ENCODE measurements at places on chromosomes 1 and 21.

- H3K27ac ChIP-seq = no peak overlapping the region
- no peak for DNase-seq
- no peaks in the 10 kb centered on the region for H3K4me1 ChIP-seq
Observed at GRCh38 chr1:230693221-230693620, 20.7 kb downstream of the AGT start.

- peaks cover 5% of the 10 kb centered on the region for H3K4me1 ChIP-seq
- H3K27ac ChIP-seq = no peak overlapping the region
- H3K4me3 ChIP-seq = peak overlapping the region; percentile 10
- DNase-seq = no peak
- H3K27me3 ChIP-seq = no peaks in the 10 kb centered on the region
Observed at GRCh38 chr1:27575840-27576331, 28.1 kb downstream of the AHDC1 start.

DNA sequence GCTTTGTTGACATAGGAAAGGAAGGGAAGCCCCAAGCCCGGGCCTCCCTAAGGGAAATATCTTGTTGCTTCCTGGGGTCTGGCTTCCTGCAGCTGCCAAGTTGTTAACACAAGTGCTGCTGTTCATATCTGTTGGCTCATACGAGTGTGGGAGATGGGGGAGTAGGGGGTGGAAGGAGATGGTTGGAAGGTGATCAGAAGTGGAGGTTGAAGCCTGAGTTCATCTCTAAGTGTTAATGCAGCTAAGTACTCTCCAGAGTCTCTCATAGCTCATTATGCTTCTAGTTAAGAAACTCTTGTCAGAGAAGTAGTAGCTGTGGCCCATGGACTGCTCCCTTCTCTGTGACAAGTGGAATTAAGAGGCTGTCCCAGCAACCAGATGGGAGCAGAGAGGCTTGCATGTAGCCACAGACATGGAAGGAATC is 319.2 kb upstream of the SPAG17 start:
- no peak for DNase-seq
- no peaks in the 10 kb centered on the region for H3K27me3 ChIP-seq
- H3K36me3 ChIP-seq = no peaks in the 10 kb centered on the region

DNA sequence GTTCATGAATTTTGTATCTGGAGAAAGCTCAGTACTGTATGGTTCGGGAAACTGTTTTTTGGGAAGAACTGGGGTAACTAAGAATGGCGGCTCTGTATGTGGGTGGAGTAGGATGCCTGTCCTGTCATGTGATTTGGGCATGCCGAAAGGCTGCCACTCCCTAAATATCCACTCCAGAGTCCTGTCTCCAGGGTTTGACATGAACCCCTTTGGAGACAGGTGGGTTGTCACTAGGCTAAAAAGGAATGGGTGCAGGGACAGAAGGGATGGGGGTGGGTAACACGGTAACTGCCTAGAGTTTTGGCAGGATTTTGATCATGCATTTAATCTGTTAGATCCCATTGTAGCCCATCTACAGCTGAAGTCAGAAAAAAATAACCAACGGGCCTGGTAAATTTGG is 150.1 kb downstream of the KCNJ6 start:
- DNase-seq = no peak
- no peak overlapping the region for H3K27ac ChIP-seq
- H3K4me3 ChIP-seq = no peak overlapping the region
- H3K36me3 ChIP-seq = no peaks in the 10 kb centered on the region
- H3K27me3 ChIP-seq = peaks cover 4% of the 10 kb centered on the region

DNA sequence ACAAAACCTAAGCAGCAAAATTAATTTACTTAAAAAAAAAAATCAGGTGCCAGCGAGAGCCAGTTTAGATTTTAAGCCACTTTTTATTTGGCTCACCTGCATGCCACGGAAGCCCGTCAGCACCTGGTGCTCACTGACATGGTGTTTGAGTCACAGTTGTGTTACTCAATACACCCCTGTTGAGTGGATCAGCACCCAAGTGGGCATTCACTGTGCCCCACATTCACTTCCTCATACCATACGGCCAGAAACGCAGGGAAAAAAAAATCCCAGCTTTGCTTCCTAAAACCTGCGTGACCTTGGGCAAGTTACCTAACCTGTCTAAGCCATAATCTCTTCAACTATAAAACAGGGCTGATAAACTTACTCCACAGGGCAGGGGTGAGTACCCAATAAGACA is 42.8 kb upstream of the SIM2 start:
- H3K4me3 ChIP-seq = no peak overlapping the region
- H3K36me3 ChIP-seq = no peaks in the 10 kb centered on the region
- H3K27me3 ChIP-seq = peaks cover 18% of the 10 kb centered on the region
- H3K27ac ChIP-seq = no peak overlapping the region
- H3K4me1 ChIP-seq = no peaks in the 10 kb centered on the region

GRCh38 chr1:115084902-115085511 is 4.3 kb downstream of the TSPAN2 start:
- H3K4me3 ChIP-seq = no peak overlapping the region
- H3K4me1 ChIP-seq = peaks cover 17% of the 10 kb centered on the region
- no peaks in the 10 kb centered on the region for H3K36me3 ChIP-seq
- no peak for DNase-seq

DNA sequence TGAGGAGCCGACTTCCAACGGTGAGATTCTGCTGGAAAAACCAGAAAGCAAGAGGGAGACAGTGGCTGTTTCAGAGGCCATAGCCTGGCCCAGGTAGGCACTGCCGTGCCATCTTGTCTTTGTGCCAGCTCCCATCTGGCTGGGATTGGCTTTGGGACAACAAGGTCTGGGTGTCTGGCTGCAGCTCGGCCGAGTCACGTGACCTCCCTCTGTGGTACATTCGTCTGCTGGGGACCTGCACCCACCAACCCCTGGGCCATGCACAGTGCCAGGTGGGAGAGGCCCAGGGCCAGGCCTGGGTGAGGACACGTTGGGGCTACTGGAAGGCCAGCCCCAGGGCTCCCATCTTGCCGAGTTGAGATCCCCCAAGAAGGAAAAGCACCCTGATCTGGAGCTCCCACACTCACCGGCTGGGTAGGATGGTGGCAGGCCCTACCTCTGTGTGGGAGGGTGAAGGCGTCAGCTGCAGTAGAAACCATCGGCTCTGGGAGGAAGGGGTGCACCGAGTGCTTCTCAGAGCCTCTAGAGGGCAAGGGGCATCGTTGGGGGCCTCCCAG is 25.3 kb upstream of the TTC34 start:
- no peak overlapping the region for H3K27ac ChIP-seq
- no peak overlapping the region for H3K4me3 ChIP-seq
- H3K27me3 ChIP-seq = no peaks in the 10 kb centered on the region
- H3K36me3 ChIP-seq = no peaks in the 10 kb centered on the region
- DNase-seq = no peak

- H3K4me3 ChIP-seq = no peak overlapping the region
- H3K27ac ChIP-seq = no peak overlapping the region
- peaks cover 29% of the 10 kb centered on the region for H3K4me1 ChIP-seq
- no peaks in the 10 kb centered on the region for H3K27me3 ChIP-seq
- peak; percentile 72 for DNase-seq
- H3K36me3 ChIP-seq = peaks cover 8% of the 10 kb centered on the region
Observed at GRCh38 chr1:161071886-161072371, 2.2 kb upstream of the ARHGAP30 start.

GRCh38 chr1:998745-998994 is 1.2 kb downstream of the HES4 start:
- H3K4me3 ChIP-seq = no peak overlapping the region
- DNase-seq = no peak
- peaks cover 28% of the 10 kb centered on the region for H3K27me3 ChIP-seq
- no peak overlapping the region for H3K27ac ChIP-seq
- peaks cover 8% of the 10 kb centered on the region for H3K4me1 ChIP-seq

DNA sequence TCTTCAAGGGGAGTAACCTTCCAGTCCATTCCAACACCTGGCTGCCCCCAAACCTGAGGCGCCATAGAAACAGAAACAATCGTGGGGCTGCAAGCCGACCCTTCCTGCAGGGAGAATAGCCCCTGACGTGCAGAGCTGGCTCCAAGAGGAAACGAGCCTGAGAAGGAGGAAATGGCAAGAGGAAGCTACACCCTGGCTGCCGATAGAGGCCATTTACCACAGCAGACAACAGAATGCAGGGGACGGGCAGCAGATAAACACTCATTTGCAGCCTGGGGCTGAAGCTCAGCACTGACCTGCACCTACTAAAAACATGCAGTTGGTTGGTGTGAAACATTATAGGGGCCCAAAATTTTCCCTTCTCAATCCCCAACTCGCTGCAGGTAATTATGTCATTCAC is 8.7 kb upstream of the TDRD10 start:
- DNase-seq = peak; percentile 35
- H3K27ac ChIP-seq = no peak overlapping the region
- peaks cover 38% of the 10 kb centered on the region for H3K4me1 ChIP-seq
- H3K27me3 ChIP-seq = peaks cover 4% of the 10 kb centered on the region
- H3K4me3 ChIP-seq = peak overlapping the region; percentile 17
- H3K36me3 ChIP-seq = no peaks in the 10 kb centered on the region

GRCh38 chr1:169371404-169371803 is 3.4 kb downstream of the BLZF1 start:
- no peak overlapping the region for H3K4me3 ChIP-seq
- no peak overlapping the region for H3K27ac ChIP-seq
- no peak for DNase-seq
- H3K36me3 ChIP-seq = peaks cover 2% of the 10 kb centered on the region
- no peaks in the 10 kb centered on the region for H3K27me3 ChIP-seq

DNA sequence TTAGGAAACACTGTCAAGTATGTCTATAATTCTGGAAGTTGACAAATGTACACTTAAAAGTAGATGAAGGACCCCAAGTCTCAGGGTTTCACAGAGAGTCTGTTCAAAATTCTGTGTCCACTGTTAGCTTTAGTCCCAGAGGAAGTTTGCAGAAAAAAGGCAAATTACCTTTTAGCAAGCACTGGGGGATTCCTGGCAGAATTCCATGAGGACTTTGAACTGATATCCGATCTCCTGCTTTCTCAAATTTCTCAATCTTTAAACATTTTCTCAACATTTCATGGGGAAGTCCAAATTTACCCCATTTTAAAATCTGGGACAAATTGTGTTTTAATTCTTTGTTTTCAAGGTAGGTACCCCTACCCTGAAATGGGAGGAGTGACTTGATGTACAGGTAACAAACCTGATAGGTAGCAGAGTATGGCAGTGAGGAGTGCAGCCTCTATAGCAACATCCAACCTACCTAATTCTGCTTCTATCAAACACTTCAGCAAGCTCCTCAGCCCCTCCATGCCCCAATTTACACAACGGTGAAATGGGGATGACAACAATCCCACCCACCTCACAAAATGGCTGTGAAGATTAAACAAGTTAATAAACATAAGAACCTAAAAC is 344.9 kb downstream of the OMA1 start:
- H3K4me1 ChIP-seq = no peaks in the 10 kb centered on the region
- H3K4me3 ChIP-seq = no peak overlapping the region
- H3K27me3 ChIP-seq = peaks cover 4% of the 10 kb centered on the region
- no peak for DNase-seq

DNA sequence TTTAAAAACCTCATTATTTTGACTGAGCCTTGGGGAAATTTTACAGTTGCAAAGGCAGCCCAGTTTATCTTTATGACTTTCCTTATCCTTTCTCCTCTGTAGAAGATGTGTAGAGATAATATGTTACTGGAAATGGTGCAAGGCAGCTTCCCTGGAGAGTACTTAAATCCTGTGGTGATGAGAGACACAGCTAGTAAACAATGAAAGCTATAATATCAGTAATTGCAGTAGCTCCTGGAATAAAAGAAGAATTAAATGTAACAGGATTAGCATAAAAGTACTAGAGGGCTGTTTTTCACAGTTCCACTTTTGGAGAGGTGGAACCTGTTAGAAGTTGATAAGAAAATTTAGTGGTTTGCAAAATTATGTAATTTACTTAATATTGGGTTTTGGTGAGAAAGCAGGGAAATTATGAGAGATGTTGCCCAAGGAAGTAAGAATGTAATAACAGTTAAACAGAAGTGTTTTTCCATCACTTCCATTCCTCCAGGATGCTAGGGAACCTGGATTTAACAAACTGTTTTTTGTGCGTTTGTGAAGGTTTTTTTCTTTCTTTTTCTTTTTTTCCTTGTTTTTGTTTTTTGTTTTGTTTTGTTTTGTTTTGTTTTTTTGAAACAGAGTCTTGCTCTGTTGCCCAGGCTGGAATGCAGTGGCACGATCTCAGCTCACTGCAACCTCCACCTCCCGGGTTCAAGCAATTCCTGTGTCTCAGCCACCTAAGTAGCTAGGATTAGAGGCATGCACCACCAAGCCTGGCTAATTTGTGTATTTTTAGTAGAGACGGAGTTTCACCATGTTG is 15.7 kb upstream of the EDEM3 start:
- H3K36me3 ChIP-seq = no peaks in the 10 kb centered on the region
- no peaks in the 10 kb centered on the region for H3K27me3 ChIP-seq
- no peaks in the 10 kb centered on the region for H3K4me1 ChIP-seq
- no peak overlapping the region for H3K4me3 ChIP-seq
- H3K27ac ChIP-seq = no peak overlapping the region

DNA sequence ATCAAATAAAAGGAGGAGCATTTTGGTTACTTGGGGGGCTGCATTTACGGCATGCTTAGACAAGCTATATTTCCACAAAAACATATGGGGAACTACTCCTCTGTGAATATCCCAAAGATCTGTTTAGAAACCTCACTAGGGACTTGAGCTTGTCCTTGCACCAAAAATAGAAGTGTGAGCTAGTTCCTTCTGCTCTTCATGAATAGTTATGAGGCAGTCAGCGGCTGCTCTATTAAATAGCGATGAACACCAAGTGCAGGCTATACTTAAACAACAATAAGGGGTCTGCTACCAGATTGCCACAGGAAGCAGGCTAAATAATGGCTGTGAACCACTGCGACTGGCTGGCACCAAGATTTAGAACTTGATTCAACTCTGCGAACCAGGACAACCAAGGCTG is 190.1 kb downstream of the PCP4 start:
- no peak for DNase-seq
- no peaks in the 10 kb centered on the region for H3K36me3 ChIP-seq
- H3K4me3 ChIP-seq = no peak overlapping the region
- peaks cover 10% of the 10 kb centered on the region for H3K27me3 ChIP-seq
- no peak overlapping the region for H3K27ac ChIP-seq
- H3K4me1 ChIP-seq = no peaks in the 10 kb centered on the region

GRCh38 chr1:116768416-116769103 is 14.3 kb downstream of the CD2 start:
- DNase-seq = no peak
- H3K4me3 ChIP-seq = peak overlapping the region; percentile 100
- peaks cover 97% of the 10 kb centered on the region for H3K4me1 ChIP-seq
- H3K27ac ChIP-seq = peak overlapping the region; percentile 100

GRCh38 chr1:79777481-79778219 is 771.1 kb upstream of the ADGRL4 start:
- no peak overlapping the region for H3K27ac ChIP-seq
- no peaks in the 10 kb centered on the region for H3K4me1 ChIP-seq
- no peaks in the 10 kb centered on the region for H3K27me3 ChIP-seq

DNA sequence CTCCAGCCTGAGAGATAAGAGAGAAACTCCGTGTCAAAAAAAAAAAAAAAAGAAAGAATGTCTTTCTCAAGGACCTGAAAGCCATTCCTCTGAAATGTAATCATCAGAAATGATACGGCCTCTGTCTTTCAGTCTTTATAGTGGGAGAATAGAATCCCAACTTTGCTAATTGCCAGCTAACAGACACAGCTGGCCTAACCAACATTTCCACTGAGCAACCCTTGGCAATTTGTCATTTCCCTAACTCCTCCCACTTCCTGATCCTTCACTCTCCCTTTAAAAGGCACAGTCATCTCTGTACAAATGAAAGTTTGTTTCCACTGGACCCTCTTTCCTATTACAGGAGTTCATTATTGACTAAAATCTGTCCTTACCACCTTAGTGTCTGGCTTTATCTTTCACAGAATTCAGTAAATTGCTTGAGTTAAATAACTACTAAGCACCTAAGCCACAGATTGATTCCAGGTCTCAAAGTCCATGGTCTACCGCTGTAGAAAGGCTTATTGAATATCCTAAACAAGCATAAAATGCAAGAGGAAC is 4.3 kb upstream of the CBR1 start:
- H3K36me3 ChIP-seq = peaks cover 6% of the 10 kb centered on the region
- no peaks in the 10 kb centered on the region for H3K27me3 ChIP-seq
- H3K4me1 ChIP-seq = peaks cover 26% of the 10 kb centered on the region
- no peak overlapping the region for H3K4me3 ChIP-seq
- DNase-seq = peak; percentile 44
